ENCODE measurements at places on chromosomes 16 and 17. TPM values are rescaled to one million over a fixed set of nuclear protein-coding genes. Genes with fewer than 3 reads are reported as not detected.
A peak's percentile ranks its signal among the peaks of the same experiment; 100 is the strongest.

DNA sequence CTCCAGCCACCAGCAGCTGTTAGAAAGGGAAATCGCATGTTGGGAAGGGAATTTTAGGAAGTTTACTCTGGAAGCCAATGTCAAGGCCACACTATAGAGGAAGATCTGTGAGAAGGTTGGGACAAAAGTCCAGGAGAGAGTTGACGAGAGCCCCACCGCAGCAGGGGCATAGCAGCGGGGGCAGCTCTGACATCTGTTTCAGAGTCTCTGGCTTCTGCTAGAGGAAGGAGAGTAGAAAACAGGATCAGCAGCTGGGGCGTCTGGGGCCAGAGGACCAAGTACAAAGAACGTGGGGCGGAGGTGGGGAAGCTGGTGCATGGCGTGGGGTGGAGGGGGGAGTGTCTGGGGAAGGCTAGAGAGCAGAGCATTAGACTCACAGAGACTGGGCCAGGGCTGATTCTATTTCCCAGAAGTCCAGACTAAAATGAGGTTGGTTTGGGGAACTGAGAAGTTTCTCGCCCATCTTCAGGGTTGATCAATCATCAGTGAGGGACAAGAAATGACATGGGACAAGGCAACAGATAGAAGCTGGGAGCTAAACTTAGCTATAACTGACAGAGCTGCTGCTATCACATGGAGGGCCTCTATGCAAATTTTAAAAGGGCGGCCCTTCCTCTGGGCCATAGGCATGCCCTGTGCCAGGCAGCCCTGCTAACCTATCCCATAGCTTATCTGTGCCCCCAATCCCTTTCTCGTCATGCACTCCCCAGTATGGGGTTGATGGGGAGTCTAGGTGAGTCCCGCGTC lies 1.2 kb downstream of the RABEP2 start:
- no peak for DNase-seq

DNA sequence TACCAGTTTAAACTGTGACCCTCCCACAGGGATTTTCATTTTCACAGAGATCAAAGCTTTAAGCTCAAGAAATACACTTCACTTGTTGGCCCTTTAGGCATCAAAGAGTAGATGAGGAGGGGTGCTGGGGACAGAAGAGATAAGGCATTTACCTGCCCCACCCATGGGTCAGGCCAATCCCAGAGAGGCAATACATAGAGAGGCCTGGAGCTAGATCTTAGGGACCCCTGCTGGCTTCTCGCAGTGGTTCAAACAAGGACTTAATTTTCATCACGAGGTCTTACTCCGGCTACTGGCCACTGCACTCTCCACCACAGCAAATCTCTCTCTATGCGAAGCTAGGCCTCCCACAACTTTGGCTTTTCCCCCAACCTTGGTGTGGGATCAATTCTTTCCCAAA lies 46.6 kb downstream of the NOG start:
- DNase-seq, result no peak

- no peak for DNase-seq
These were observed 5.8 kb downstream of the PMFBP1 start for GRCh38 chr16:72166151-72166550.

GRCh38 chr16:31480851-31481536 lies 1.9 kb upstream of the SLC5A2 start:
- no peak for DNase-seq

DNA sequence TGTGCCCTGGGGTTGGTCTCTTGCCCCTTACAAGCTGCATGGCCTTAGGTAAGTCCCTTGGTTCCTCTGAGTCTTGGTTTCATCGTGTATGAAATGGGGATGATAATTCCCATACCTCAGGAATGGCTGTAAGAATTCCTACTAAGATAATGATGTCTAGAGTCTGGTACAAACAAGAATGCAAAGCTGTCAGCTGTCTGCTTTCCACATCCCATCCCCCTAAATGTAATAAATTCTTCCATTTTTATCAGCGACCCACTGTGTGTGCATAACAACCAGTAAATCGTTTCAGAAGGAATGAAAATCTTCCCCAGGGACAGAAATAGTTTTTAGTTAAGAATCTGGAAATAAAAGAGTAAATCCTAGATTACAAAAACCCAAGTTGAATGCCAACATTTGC lies 95.4 kb downstream of the CPPED1 start:
- DNase-seq, result no peak

DNA sequence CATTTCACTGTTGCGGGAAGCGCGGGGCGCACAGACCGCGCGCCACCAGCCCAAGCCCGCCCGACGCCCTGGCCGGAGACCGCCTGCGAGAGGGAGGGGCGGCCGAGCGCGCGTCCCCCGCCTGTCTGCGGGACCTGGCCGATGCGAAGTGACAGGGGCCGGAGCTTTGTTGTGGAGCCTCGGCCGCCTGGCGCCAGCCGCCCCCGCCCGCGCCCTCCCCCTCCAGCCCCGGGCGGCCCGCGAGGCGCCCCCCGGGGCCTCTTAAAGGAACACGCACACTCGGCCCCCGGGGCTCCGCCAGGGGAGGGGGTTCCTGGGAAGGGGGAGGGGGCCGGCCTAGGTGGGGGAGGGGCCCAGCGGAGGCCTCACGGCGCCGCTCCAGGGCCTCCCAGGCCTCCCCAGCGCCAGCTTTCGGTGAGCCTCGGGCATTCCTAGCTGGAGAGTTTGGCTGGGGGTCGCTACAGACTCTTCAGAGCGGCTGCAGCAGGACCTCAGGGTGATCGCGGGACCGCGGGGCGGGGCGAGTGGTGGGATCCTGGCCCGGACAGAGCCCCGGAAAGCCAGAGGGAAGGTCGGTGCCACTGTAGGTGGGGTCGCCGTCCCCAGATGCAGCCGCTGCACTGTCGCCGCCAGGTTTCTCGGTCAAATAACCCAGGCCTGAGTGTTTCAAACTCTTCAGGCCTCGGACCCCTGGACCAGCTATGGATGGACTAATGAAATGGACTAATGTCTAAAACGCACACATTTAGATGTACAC lies 2.4 kb upstream of the TBX2 start:
- peak; percentile 78 for DNase-seq

DNA sequence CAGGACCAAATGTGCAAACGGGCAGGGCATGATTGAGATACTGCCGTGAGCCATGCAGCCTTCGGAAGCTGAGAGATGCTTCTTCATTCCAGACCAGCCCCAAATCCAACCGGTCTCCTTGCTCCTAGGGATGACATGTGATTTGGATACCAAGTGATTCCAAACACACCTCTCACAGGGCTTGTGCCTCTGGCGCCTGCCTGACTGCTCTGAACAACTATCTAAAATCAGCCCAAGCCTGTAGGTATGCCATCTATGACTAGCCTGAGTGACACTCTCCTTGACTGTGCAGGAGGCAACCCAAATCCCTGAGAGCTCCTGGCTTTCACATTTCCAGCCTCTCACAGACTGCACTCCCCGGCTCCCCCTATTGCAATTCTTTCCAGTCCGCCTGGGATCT lies 20.3 kb downstream of the DYNC1LI2 start:
- no peak for DNase-seq

- DNase-seq, result no peak
These were observed 5.3 kb downstream of the CTNS start for GRCh38 chr17:3641717-3642486.

DNA sequence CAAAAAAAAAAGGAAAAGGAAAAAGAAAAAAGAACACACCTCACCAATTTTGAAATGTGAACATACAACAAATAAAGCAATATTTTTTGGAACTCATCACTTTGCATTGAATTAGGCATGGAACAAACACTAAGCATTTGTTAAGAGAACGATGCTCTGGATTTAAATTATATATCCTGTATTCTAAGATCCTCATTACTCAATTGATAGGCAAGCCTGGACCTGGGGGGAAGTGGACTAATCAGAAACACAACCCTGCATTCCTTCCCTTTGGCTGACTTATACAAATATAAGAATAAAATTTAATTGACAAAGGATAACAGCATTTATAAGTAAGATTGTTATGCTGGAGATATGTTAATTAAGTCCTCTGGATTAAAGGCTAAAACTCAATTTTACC lies 2.2 kb downstream of the GJC1 start:
- DNase-seq, result no peak

DNA sequence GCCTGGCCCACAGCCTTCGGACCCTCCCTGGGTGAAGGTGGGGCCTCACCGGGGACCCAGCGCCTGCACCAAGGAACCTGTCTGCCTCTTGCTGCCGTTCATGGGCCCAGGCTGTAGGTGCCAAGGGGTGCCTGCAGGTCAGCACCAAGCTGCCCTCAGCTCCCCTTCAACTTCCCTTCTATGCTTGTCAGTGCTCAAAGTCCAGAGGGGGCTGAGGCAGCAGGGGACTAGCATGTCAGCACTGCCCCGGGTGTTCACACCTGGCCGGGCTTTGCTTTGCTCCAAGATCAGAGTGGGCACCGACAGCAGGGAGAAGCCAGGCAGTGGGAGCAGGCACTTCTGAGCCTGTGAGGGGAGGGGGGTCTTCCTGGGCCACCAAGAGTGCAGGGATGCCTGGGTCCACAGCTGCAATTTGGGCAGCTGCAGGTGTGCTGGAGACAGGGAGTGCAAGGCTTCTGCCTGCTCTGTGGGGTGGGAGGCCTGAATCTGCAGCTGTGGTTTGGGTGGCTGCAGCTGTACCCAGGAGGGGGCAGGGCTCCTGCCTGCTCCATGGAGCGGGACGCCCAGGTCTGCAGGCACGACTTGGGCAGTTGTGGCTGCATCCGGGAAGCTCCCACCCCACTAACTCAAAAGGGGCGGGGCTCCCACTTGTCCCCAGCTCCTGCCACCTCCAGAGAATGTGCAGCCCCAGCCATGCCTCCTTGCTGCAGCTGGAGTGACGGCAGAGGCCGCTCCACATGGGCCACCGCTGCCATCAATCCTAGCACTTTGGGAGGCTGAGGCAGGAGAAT lies 27.6 kb upstream of the PRM1 start:
- no peak for DNase-seq

GRCh38 chr17:50464736-50465135 lies 3.9 kb downstream of the CHAD start:
- DNase-seq, result no peak

DNA sequence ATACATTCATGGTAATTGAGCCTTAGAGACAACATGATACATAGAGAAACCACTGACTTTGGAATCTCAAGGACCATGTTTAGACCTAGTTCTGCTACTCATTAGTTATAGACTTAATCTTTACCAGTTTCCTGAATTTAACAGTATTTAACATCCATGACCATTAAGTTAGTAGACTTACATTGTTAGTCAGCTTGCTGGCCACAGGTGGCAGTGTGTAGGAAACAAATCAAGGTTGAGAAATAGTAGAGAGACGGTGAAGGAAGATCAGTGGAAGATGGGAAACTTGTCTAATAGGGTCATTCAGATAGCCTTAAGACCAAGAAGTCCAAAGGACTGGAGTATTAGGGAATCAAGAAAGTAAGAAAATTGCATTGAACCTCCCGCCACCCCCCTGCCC lies 31.0 kb downstream of the OMG start:
- no peak for DNase-seq

- DNase-seq, result peak; percentile 93
These were observed 1.3 kb upstream of the PCGF2 start for GRCh38 chr17:38749223-38750043.

GRCh38 chr17:1830288-1830687 lies 483 bp downstream of the RPA1 start:
- DNase-seq, result peak; percentile 11

DNA sequence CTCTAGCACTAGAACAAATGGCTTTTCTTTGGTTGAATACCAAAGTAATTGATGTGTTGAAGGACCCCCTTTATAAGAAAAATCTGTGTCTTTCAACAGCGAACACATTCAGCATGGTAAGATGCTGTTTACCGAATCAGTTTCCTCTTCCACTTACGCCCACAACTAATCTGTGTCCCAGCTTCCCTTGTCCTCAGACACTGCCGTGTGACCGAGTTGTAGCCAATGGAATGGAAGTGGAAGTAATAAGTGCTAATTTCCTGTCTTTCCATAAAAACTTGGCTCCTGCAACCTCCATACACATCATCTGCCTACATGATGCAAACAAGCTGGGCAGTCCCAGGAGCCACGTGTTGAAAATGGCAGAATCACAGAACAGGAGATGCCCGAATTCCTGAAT lies 10.4 kb downstream of the CDIPT start:
- DNase-seq, result no peak

DNA sequence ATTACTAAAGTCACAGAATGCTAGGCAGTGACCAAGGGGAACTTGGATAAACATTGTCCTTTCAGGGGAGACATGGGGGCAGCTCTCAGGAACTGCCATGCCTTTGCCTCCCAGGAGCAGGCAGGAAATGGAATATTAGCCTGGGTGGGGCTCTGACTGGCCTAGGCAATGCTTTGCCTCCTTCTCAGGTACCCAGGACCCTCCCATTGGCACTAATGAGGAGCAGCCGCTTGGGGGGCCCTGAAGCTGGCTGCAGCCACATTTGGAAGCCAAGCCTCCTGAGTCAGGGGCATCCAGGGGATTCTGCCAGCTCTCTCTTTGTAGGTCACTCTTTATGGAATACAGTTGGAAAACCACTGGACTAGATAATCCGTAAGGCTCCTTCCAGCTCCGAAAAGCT lies 5.5 kb downstream of the CPSF4L start:
- no peak for DNase-seq

DNA sequence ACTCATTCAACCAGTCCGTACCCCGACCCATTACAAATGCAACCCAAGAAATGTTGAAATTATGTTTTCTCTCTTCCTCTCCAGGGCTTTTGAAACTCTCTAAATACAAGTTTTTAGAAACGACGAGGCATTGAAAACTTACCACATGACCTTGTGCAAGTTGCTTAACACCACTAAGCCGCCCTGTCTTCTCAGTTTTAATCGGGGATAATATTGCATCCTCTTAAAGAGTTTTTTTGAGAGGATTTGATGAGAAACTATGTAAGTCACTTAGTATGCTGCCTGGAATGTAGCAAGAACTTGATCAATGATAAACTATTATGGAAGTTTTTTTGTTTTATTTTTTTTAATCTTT lies 149.0 kb upstream of the FAM20A start:
- no peak for DNase-seq

DNA sequence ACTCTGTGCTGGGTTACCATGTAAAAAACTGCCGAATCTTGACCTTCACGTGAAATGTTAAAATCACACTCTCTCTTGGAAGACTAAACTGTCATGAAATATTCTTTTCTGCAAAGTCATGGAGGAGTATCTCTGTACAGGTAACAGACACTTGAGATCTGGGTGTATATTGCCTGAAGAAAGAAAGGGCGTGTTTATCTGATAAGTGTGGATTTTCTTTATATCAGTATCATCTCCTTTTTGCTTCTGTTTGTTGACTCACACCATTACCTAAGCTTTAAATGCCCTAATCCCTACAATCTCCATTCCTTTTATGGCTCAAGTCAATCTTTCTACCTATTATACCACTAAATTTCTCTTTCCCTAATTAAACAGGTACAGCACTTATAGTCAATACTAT lies 673.2 kb upstream of the SOX9 start:
- DNase-seq, result no peak

Gene RAMP2
- polyA plus RNA-seq, result 213 TPM

Gene AIPL1
- not detected for polyA plus RNA-seq

Gene CAVIN1
- polyA plus RNA-seq, result 176 TPM

Gene HLF
- polyA plus RNA-seq, result 4.3 TPM

Gene DYNC1LI2
- polyA plus RNA-seq, result 143 TPM

Gene GNGT2
- polyA plus RNA-seq, result 2.8 TPM

Gene PPL
- 30.4 TPM for polyA plus RNA-seq

Gene CLEC19A
- 0.18 TPM for polyA plus RNA-seq

Gene CRHR1
- not detected for polyA plus RNA-seq

Gene SLC22A31
- polyA plus RNA-seq, result 1.2 TPM

Gene OR2C1
- polyA plus RNA-seq, result 0.69 TPM

Gene TMEM114
- polyA plus RNA-seq, result not detected

Gene SCARF1
- polyA plus RNA-seq, result 19.2 TPM

All from left lung (tissue), 14 donors.